Forelimb muscle (tissue), 1 donor: ENCODE measurements at places on chromosomes 2 and 18. TPM values are rescaled to one million over a fixed set of nuclear protein-coding genes. Genes with fewer than 3 reads are reported as not detected.

GRCh38 chr2:157233506-157233905, 24.0 kb upstream of the GALNT5 start:
- no peak for DNase-seq

- no peak for DNase-seq
Measured at GRCh38 chr18:46220116-46220515, 115.9 kb downstream of the HAUS1 start.

- no peak for DNase-seq
Measured at GRCh38 chr2:42342061-42342794, 18.8 kb downstream of the COX7A2L start.

Gene SERPINB3
- not detected for polyA plus RNA-seq

GRCh38 chr2:23541503-23542229, 156.7 kb downstream of the KLHL29 start:
- DNase-seq = peak; percentile 58

DNA sequence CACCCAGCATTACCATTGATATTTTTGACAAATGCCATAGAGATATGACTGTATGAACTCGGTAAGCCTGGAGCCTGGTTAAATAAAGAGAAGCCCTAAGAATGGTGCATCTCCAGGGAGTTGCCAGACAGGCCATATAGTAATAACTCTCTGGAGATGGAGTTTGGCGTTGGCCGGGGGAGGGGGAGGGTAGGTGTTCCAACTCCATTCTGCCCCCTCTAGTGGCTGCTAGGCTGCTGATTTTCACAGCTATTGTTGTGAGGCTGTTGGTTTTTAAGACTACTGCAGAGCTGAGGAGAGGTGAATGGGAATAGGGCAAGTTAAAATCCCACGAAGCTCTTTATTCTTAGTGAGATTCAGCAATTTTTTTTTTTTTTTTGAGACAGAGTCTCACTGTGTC, 99.9 kb downstream of the GALNT14 start:
- DNase-seq = no peak

- no peak for DNase-seq
Measured at GRCh38 chr2:64462940-64463700, 9.2 kb downstream of the LGALSL start.

DNA sequence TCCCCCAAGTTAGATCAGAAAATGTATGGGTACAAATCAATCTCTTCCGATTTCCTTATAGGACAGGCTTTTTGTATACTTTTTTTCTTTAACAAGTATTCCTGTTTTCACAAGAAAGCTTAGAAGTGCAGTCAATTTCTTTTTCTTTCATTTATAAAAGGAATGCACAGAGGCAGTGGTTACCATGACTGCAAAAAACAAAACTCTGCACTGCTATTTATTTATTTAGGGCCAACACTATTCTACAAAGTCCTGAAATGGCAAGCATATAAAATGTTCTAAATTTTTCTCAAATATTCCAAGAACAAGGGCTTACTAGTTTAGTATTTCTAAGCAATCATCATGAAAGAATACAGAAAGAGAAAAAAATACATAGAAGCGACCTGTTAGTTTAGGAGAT, 22.2 kb downstream of the ATAD2B start:
- no peak for DNase-seq

GRCh38 chr2:55452879-55453278, 33.2 kb upstream of the CCDC88A start:
- no peak for DNase-seq

DNA sequence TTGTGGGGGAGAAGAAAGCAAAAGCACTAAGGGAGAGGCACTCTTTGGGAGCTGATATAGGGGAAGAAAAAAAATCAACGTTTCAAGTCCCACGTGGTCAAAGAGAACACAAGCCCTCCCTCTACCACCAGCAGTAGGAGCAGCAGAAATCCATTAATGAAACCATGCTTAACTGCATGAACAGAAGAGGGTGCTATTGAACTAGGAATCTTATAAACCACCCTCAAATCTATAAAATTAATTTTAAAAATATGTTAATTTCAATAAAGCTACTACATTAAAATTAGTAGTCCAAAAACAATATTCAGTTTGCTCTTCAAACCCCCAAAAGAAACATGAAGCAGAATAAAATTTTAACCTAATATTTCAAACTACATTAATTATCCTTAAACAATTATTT, 147.8 kb downstream of the TMEM18 start:
- no peak for DNase-seq

- no peak for DNase-seq
Measured at GRCh38 chr2:70258532-70258875, 567 bp downstream of the PCYOX1 start.

- no peak for DNase-seq
Measured at GRCh38 chr2:36453652-36454051, 98.1 kb downstream of the CRIM1 start.

DNA sequence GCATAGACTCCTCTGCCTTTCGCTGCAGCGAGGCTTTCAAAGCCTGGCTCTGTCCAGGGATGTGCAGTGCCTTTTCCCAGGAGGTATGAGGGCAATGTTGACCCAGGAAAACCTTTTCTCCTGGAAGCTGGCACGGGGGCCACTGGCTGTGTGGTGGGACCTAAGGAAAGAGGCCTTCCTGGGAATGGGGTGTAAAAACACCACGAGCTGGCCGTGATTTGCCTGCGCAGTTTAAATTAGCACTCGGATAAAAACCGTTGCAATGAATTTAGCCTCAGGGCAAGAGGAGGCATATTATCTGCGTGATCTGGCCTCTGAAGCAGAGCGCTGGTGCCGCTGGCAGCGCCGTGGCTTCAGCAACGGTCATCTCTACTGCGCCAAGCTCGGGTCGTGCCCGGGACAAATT, 3.0 kb downstream of the OSR1 start:
- no peak for DNase-seq

Gene CEBPZ
- polyA plus RNA-seq = 40.5 TPM
